Lung microvascular endothelial cell (primary cell): ENCODE measurements at places on chromosomes 1 and 21.

- DNase-seq: no peak
These were observed 20.0 kb upstream of the ZNF326 start for GRCh38 chr1:89974696-89975470.

DNA sequence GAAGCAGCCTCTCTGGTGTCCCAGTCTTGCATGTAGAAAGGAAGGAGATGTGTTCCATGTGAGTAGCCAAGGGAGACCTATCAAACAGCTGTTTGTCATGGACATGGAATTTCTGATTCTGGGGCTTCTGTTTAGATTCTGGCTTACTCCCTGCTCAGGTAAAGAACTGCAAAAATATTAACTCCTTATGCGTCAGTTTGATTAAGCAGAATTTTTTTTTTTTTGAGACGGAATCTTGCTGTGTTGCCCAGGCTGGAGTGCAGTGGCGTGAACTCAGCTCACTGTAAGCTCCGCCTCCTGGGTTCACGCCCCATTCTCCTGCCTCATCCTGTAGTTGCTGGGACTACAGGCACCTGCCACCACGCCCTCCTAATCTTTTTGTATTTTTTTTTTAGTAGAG is 6.8 kb downstream of the ARV1 start:
- no peak for DNase-seq

DNA sequence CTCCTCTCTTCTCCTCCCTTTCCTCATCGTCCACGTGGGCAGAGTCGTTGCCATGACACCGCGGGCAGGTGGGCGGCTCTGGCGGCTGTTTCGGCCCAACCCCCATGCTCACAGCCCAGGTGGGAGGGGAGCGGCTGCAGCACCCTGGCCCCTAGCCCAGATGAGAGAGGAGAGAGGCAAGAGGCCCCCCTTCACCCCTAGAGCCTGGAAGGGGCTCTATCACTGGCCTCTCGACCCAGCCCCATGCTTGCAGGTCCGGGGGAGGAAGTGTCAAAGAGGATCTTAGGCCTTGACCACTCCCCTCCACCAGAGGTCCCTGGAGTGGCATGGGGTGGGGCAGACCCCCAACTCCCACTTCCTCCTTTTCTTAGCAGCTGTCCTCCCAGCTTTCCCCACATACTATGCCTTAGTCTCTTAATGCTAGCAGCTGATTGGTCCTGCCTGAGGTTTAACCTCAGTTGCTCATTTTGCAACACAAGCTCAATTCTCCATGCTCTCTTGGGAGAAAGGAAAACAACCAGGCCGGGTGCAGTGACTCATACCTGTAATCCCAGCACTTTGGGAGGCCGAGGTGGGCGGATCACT is 10.4 kb downstream of the DLGAP3 start:
- no peak for DNase-seq

- peak; percentile 98 for DNase-seq
These were observed 55.5 kb upstream of the PSEN2 start for GRCh38 chr1:226814751-226815537.

DNA sequence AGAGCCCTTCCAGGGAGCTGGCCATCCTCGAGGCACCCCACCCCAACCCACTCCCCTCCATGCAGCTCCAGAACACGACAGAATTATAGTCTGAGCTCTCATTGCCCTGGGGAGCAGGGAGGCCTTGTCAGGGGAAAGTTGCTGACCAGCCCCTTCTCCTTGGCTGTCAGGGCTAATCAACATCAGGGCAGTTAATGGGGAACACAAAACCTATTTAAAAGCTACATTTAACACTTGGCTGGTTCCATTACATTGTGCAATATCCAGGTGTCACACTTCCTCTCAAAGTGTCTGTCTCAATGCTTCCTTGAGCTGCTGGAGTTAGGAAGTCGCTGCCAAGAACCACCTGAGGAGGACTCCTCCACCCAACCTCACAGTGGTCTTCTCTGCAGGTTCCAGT is 111.8 kb upstream of the GRIK3 start:
- no peak for DNase-seq

GRCh38 chr21:41878831-41879189 is 334 bp downstream of the PRDM15 start:
- peak; percentile 86 for DNase-seq

DNA sequence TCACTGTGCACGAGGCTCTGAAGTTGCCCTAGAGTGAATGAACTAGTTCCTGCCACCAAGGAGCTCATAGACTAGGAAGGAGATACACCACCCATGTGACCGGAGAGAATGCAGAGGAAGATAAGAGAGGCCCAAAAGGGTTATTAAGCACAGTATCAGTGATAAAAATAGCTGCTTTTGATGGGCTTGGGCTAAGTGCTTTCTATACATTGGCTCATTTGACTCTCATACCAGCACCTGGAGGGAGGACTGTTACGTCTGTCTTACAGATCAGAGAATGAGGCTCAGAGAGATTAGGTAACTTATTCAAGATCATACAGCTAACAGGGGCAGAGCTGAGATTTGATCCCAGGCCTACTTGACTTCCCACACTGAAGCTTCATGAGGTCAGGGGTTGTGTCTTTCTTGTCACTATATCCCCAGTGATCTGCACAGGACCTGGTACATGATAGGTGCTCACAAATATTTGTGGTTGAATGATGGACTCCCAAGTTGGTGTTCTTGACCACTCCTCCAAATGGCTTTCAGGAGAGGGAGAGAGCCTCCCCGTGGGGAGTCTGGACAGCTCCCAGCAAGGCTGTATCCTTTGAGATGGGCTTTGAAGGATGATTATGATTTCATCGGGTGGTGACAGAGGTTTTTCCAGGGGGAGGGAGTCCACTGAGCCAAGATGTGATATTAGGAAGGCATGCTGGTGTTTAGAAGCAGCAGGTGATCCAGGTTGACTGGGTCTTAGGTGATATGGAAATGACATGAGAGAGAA is 14.4 kb downstream of the PPFIA4 start:
- DNase-seq: no peak

DNA sequence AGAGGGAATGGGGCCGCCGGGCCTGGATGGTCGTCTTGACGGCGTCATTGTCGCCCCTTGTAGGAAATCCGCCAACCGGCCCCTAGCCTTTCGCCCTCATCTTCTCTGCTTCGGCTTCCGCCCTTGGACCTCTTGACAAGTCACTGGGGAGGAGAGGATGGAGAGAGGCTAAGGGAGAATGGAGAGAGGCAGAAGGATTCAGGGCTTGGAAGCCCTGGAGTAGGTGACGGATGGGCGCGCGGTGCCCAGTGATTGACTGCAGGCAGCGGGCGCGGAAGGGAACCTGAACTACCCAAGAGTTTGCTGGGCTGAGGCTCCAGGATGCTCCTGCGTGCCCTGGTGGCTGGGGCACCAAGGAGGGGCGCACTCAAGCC is 651 bp downstream of the PDE4B start:
- no peak for DNase-seq
